Activated CD4-positive, alpha-beta T cell treated with anti-CD3 and anti-CD28 coated beads, Interleukin-2, Interleukin-6, amounts not matched to agents 100 ng/mL and 50 ng/mL, durations not matched to agents 16 hours and 8 hours (primary cell): ENCODE measurements at places on chromosomes 4 and X.

GRCh38 chr4:153916273-153916755 is 127.4 kb upstream of the SFRP2 start:
- peak; percentile 76 for DNase-seq

- DNase-seq, result no peak
These were observed 111.5 kb downstream of the LRBA start for GRCh38 chr4:150903603-150904002.

- DNase-seq, result peak; percentile 14
These were observed 26.9 kb downstream of the CRLF2 start for GRCh38 chrX:1185561-1185960.

GRCh38 chrX:123188081-123188480 is 4.0 kb downstream of the GRIA3 start:
- DNase-seq, result no peak

DNA sequence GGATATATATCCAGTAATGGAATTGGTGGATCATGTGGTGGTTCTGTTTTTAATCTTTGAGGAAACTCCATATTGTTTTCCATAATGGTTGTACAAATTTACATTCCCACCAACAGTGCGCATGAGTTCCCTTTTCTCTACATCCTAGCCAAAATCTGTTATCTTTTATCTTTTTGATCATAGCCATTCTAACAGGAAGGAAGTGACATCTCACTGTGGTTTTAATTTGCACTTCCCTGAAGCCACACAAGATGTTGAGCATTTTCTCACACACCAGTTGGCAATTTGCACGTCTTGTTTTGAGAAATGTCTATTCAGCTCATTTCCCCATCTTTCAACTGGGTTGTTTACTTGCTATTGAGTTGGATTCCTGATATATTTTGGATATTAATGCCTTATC is 194.9 kb downstream of the CBLL2 start:
- DNase-seq, result no peak

DNA sequence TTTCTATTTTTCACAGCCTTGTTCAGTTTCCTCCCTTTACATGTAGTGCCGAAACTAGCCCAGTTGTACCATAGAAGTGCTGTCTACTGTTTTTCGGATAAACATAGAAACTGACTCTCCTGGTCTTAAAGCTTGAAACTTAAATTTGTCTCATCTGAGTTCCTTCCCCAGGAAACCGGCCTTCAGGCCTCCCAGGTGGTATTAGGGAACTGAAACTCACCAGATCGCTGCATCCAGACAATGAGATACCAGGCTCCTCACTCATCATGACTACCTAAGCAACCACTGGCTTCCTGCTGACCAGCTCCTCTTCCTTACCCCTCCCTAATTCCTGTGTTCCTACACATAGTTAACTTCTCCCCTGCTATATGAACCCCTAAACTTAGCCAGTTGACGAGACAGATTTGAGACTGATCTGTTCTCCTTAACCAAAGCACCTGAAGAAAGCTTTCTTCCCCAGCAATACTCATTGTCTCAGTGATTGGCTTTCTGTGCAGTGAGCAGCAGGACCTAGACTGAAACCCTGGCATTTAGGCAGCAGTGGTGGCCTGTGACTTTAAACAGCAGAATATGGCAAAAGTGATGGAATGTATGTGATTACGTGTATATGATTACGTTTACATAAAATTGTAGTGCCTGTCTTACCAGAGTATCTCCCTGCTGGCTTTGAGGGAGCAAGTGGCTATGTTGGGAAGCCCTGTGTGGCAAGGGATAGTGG is 959.1 kb upstream of the LCORL start:
- DNase-seq, result no peak

DNA sequence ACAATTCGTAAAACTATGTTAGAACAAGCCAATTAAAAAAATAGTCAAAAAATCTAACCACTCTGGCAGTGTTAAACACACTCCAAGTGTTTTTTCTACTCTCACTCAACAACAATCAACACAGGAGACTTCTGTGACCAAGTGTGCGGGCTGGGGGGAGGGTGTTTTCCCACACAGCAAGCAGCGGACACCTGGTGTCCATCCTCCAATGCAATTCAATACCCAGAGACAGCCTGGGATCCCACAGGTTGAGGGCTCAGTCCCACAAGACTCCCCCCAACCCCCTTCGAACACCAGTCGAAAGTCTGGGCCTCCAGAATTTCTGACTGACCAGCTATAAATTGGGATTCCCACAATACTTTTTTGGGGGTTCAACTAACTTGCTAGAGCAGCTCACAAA is 8.3 kb upstream of the PIM2 start:
- no peak for DNase-seq

GRCh38 chrX:131826572-131826971 is 196.5 kb upstream of the STK26 start:
- DNase-seq, result no peak

- no peak for DNase-seq
These were observed at the start of gene TCEAL9 for GRCh38 chrX:103356130-103356798. TCEAL9 (plus strand) TSS chrX:103356506; CDS start chrX:103357685, 1,179 bp downstream.

DNA sequence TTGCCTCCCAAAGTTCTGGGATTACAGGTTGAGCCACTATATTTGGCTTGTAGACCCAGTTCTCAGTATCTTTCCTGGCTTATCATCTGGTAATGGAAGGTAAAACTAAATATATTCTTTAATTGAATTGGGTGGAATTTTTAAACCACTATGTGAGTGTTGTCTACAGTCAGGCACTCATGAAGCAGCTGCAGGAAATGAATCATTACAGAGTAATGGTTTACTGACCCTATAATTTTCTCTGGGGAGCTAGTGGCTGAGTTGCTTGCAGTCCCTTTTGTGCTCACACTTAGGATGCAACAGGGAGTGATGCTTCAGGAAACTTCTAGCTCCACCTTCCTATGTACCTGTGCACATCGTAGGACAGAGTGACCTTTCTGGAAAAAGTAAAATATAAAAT is 4.1 kb upstream of the UGT2B7 start:
- DNase-seq, result no peak

DNA sequence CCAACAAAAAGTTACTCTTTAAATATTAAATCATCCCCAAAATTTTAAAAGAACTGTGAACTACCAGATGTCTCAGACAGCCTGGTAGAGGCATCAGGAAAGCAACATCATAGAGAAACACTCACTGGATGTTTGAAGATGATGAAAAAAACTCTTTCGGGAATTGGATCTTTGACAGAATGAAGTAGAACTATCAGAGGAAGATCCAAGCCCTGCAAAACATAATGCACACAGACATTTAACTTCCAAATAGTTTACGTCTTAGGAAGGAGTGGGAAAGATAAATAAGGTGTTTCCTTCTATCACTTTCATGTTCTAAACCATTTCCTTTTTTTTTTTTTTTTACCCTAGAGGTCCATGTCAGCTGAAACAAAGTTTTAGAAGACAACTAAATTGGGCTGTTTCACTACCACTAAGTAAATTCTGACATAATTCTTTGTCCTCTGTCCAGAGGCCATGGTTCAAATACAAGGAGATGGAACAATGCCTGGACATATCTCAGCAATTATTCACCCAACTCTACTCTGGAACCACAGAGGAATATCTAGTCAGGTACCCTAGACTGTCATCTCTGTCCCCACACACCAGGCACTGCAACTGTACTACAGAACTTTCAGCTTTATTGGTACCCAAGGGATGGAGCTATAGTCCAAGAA is 217.7 kb upstream of the INTU start:
- no peak for DNase-seq

DNA sequence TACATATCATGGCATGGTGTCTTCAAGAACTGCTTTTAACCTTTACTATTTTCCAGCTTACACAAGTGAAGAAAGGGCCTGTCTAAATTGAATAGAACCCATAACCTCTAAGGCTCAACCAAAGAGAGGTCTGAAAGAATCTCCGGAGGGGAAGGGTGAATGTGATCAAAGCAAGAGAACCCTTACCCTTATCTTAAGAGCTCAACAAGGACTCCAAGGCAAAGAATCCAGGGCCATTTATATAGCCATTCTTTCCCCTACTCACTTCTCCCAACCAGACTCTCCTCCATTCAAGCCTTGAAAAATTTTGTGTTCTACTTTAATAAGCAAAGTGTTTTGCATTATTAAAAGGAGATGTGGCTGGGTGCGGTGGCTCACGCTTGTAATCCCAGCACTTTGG is 118.7 kb downstream of the SH3RF1 start:
- no peak for DNase-seq

- DNase-seq, result peak; percentile 75
These were observed 17.4 kb downstream of the IRAK1 start for GRCh38 chrX:154002215-154002719.

- DNase-seq, result no peak
These were observed 1096.1 kb upstream of the SLIT2 start for GRCh38 chr4:19155568-19155967.

- no peak for DNase-seq
These were observed 327.3 kb downstream of the CAMK2D start for GRCh38 chr4:113434247-113434587.

DNA sequence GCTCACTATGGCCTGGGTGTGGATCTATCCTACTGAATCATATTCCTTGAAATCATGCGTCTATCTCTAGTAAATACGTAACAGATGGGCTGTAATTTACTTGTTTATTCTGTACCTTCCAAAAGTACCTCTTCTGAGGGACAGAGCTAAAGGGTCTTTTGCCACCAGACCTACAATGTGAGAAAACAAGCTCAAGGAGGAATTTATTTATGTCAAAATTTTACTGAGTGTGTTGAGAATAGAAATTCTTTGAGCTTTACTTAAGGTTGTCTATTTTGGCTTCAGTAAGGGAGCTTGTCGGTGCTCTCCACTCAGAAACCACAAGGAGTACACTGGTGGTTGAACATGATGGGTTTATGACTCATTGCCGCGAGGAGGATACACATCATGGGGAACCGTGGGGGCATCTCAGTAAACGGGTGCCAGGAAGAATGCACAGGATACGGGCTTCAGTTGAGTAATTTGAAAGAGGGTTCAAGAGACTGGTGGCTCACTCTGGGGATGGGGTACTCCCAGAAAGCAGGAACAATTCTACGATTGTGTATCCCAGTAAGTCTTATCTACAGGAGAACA is 3.0 kb downstream of the ANK2 start:
- DNase-seq, result peak; percentile 61

DNA sequence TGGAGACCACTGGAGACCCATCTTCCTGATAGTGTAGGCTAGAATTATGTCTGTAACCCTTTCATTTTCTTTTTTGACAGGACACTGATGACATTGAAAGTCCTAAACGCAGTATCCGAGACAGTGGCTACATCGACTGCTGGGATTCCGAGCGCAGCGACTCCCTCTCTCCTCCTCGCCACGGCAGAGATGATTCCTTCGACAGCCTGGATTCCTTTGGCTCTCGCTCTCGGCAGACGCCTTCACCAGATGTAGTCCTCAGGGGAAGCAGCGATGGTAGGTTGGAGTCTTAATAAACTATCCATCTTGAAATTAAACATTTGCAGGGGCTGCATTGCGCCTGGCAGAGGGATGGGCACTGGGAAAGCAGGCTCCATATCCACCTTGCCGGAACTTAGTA is 75.4 kb downstream of the LIMCH1 start:
- no peak for DNase-seq

DNA sequence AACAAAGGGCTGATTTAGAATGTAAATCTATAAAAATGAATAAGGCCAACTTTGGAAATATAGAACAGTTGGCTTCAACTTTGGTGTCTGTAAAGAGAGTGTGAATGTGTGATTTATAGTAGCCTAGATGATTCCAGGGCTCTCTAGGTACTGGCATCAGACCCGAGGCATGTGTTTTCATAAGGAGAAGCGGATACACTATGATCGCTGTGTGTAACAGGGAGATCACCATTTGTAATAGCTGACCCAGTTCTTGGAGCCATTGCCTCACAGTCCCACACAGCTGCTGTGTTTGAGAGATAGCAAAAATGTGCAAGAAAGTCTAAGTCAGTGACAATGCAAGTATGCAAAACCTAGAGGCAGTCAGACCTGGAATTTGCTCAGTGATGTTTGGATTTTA is 135.1 kb downstream of the REPS2 start:
- no peak for DNase-seq

DNA sequence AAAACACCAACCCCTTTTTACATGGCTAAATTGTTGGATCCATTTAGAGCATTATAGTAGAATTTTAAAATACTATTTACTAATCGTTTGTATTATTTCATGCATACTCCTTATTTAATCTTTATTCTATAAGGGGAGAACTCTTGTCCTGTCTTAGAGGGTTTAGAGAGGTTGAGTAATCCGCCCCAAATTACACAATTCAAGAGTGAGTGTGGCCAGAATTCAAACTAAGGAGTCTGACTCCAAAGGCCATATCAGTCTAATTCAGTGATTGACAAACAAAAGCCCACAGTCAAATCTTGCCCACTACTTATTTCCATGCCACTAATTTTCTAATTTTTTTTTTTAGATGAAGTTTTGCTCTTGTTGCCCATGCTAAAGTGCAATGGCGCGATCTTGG is 33.7 kb upstream of the NEIL3 start:
- DNase-seq, result no peak

DNA sequence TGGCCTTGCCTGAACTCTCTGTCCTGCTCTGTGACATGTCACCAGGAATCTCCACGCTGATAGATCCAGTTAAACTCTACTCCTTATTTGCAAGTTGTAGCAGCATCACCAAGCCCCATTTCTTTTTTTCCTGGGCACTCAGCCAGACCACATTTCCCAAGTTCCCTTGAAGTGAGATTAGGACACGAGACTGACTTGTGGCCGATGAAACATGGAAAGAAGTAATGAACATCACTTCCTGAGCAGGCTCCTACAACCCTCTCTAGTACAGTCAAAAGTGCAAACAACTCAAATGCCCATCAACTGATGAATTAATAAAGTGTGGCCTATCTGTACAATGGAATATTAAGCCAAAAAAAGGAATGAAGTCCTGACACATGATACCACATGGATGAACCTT is 74.6 kb downstream of the MAP3K15 start:
- DNase-seq, result no peak

DNA sequence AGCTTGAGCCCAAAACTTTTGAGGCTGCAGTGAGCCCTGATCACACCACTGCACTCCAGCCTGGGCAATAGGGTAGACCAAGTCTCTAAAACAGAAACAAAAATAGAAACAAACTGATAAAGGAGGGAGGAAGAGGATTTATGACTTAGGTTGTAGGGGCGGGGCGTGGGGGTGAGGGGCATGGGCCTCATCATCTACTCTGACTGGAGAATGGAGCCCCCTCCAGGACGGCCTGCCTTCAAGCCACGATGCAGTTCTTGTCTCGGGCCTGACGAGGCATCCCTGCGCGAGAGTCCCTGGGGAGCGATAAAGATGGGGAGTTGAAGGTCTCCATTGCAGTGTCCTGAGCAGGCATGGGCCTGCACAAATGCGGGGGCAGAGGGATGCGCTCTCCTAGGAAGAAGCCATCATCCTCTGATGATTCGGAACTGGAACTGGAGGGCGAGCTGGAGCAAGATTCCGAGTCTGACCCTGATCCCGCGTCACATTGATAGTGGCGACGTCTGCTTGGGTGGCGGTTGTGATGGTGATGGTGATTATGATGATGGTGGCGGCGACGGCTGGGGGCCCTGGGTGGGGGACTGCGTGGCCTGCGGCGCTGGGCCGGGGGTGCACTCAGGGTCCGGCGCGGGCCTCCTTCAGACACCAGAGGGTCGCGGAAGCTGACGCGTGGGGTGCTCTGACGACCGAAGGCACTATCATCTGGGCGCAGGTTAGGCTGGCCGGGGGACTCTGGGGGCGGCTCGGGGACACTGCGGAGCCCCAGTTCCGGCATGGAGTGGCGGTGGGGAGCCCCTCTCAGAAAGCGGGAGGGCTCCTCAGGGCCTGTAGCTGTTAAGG is 4.0 kb downstream of the PLP2 start:
- DNase-seq, result no peak
